AG09319 (cell line): ENCODE measurements at places on chromosomes 16 and 17.
A peak's percentile ranks its signal among the peaks of the same experiment; 100 is the strongest.

DNA sequence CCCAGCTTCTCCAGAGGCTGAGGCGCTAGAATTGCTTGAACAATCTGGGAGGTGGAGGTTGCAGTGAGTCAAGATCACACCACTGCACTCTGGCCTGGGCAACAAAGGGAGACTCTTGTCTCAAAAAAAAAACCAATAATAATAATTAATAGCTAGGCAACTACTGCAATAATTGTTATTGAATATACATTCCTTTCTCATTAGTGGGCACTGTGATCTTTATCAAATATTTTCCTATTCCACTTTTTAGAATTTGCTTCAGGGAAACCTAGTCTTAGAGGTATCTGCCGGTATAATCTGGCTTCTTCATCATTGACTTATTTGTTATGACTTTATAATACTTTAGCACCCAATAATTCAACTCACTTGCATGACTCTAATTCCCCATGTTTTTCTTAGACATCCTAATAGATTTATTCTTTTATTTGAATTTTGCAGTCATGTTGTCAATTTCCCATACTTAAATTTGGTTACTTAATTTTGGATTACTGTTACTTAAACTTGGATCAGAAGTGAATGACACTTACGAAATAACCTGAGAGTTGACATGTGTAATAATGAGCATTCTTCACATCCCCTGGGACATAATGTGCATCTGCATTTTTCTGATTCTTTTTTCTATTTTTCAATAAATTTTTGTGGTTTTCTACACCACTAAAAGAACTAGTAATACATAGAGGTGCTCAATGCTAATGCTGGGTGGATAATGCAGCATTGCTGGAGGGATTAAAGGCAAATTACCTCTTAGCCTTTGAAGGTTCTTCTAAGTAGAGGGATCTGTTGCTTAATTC, 25.0 kb upstream of the KCNJ16 start:
- no peak for DNase-seq

- DNase-seq: no peak
Observed at GRCh38 chr16:24800586-24800985, 45.2 kb upstream of the SLC5A11 start.

- no peak for DNase-seq
Observed at GRCh38 chr16:79066561-79066960, 534.0 kb downstream of the MAF start.

GRCh38 chr17:81814748-81815645, 11.0 kb downstream of the GCGR start:
- DNase-seq: no peak

GRCh38 chr16:74650966-74651567, 15.6 kb downstream of the RFWD3 start:
- no peak for DNase-seq

DNA sequence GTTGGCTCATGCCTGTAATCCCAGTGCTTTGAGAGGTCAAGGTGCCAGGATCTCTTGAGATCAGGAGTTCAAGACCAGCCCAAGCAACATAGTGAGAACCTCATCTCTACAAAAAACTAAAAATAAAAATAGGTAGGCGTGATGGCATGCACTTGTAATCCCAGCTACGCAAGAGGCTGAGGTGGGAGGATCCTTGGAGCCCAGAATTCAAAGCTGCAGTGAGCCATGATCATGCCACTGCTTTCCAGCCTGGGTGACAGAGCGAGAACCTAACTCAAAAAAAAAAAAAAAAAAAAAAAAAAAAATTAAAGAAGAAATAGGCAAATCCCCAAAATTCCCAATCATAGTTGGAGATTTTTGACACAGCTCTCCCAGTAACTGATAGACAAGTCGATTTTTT, 32.2 kb upstream of the SRCIN1 start:
- DNase-seq: no peak

DNA sequence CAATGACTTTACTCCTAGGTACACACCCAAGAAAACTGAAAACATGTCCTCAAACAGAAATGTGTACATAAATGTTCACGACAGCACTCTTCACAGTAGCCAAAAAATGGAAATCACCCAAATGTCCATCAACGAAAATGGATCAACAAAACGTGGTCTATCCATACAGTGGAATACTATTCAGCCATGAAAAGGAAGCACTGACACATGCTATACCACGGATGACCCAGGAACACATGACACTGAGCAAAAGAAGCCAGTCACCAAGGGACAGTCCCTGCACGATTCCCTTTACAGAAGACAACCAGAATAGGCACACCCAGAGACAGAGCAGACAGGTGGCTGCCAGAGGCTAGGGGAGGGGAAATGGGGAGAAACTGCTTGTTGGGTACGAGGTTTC, 11.3 kb downstream of the ZNF500 start:
- DNase-seq: no peak

DNA sequence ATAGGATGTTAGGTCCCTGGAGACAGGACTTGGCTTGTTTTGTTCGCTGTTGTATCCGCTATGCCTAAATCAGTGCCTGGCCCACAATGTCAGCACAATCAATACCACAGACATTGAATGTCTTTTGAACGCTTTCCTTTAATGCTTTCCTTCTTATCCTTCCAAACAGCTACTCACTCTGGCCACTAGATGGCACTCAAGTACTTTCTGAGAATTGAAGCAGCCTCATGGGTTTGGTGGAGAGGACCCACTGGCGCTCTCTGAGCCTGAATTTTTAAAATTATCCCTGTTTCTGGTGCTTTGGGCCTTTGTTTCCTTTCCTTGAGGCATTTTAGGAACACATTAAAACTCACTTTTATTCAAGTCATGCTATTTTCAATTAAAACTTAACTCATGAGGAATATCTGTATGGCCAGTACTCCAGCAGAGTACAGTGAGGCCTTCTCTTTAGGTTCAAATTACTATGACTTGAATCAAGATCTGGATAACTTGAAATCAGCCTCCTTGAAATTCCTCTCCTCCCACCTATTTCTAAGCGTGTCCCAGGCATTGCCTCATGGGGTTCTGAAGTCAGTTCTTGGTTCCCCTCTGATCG, 3.2 kb upstream of the NLRP1 start:
- no peak for DNase-seq

GRCh38 chr17:65586899-65587298, 25.5 kb upstream of the AXIN2 start:
- DNase-seq: no peak

- no peak for DNase-seq
Observed at GRCh38 chr17:79922116-79922601, 82.9 kb upstream of the CBX4 start.

- DNase-seq: no peak
Observed at GRCh38 chr17:17503566-17504130, 7.5 kb upstream of the RASD1 start.

DNA sequence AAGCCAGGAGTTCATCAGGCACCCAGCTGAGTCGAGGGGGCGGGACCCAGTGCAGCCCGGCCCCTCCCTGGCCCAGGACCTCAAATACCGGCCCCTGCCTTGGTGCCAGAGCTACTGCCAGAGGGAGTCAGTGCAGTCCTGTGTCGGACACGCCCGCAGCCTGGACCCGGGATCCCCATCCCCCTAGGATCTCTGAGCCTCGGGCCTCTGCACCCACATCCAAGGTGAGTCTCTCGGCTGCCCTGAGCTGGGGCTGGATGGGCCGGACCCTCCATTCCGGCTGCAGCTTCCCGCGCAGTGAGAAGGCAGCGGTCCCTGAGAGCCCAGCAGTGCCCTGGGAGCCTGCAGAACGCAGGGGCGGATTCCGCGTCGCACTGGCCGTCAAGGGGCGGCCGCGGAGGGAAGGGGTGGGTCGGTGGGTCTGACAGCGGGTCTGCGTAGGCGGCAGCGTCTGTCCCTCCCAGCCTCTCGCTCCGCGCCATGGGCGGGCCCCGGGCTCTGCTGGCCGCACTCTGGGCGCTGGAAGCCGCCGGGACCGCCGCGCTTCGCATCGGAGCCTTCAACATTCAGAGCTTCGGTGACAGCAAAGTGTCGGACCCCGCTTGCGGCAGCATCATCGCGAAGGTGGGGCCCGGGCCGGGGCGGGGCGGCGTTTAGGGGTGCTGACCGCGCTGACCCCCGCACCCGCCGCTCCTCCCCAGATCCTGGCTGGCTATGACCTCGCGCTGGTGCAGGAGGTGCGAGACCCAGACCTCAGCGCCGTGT, at the start of gene DNASE1L2:
DNASE1L2 (plus strand) TSS at position 108 of the 765 bp plus-strand sequence; CDS start at position 481, 373 bp downstream.
- no peak for DNase-seq

DNA sequence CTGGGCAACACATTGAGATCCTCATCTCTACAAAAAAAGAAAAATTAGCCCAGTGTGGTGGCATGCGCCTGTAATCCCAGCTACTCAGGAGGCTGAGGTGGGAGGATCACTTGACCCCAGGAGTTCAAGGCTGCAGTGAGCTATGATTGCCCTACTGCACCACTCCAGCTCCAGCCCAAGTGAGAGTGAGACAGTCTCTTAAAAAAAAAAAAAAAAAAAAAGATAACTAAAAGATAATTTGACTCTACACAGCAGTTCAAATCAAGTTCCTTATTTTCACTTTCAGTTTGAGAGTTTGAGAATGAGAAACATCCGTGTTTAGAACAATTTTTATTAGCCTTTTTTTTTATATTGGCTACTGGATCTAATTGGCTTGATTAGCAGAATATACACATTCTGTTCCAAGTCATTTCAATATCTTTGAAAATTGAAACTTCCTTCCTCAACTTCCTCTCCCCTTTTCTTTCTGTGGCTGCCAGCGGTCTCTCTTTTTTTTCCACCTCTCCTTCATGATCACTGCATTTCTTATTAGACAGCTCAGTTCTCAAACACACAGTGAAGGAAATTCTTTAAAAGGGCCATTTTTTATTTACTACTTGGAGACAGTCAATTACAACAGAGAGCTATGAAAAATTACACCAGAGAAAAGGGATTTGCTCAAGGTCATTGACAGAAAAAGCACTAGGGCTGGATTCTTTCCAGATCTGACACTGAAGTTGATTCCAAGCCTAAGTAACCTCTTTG, 4.5 kb upstream of the ACSF2 start:
- no peak for DNase-seq

DNA sequence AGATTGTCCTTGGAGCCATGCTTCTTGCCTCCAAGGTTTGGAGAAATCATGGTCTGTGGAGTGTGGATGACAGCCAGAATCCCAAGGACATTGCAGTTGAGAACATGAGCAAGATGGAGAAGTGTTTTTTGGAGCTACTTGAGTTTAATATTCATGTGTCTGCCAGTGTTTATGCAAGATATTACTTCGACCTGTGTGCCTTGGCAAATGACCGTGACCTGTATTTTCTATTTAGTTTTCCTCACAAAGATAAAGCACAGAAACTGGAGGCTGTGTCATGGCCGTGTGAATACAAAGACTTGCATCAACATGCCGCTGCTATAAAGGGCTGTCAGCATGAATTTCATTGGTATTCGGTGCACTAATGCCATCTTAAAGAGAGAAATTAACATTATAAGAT, 9.0 kb downstream of the GGA2 start:
- DNase-seq: no peak

- no peak for DNase-seq
Observed at GRCh38 chr16:53789137-53789536, 85.2 kb downstream of the FTO start.

DNA sequence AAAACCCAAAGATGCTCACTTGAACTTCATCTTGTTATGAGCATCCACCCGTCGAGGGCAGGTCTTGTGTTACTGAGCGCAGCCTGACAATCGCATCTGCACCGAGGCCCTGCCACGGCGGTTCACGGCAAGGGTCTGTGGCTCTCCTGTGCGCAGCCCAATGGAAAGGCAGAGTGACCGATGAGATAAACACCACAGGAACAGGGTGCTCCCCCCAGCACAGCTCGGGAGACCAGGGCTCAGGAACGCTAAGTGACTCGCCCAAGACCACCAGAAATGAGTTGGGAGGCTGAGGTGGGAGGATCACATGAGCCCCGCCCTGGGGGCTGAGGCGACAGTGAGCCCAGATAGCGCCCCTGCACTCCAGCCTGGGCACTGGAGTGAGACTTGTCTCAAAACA, 134.7 kb downstream of the ANKRD11 start:
- DNase-seq: no peak

DNA sequence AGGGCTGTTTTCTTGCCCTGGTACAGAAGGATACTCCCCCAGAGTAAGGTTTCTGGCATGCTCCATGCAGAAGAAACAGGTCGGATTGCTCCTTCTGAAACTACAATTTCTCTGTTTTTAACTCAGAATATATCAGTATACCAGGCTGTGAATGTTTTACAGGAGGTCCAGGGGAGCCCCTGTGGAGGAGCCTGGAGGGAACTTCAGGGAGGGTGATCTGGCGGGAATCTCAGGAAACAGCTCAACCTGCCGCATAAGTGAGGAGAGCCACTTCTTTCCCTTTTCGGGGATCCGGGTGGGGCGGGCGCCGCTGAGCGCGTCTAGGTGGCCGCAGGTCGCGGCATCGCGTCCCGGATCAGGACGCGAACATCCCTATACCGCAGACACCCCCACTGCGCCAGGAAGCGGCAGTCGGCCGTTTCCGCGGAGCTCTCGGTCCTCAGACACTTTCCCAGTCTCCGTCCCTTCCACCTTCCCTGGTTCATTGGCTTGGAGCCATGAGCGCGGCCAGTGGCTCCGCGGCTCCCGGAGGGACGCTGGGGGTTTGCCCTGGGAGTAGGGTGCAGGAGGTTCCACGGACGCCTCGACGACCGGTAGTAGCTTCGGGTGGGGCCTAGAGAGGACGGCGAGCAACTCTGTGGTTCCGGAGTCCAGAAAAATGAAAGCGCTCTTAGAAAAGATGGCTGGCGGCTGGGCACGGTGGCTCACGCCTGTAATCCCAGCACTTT, 3.1 kb upstream of the ZNF764 start:
- no peak for DNase-seq

GRCh38 chr17:82216301-82217119, 3.9 kb upstream of the CCDC57 start:
- DNase-seq: peak; percentile 68

DNA sequence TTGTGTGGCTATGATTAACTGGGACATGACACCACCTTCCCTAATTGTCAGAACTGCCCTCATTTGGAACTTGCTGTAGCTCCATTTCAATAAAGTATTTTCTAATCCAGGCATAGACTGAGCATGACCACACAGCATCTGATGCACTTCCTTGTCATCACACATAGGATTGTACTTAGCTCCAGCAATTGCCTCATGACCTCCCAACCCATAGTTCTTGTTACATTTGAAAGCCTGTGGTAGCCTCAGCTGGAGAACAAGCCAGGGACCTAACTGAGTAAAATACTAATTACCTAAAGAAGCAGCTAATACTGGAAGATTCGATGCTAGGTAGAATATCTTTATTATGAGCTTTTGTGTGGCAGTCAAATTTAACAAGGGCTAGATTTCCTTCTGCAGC, 187.3 kb upstream of the KIF2B start:
- no peak for DNase-seq

- DNase-seq: peak; percentile 7
Observed at GRCh38 chr17:74862108-74862901, 2.6 kb upstream of the GRIN2C start.

- DNase-seq: no peak
Observed at GRCh38 chr17:57541472-57542394, 203.4 kb downstream of the CCDC182 start.
